ENCODE measurements at places on chromosomes 1 and 21. TPM values are rescaled to one million over a fixed set of nuclear protein-coding genes. Genes with fewer than 3 reads are reported as not detected.
A peak's percentile ranks its signal among the peaks of the same experiment; 100 is the strongest.

IGSF3 gene
- total RNA-seq, result 42.2 TPM

AADACL3 gene
- not detected for total RNA-seq

- DNase-seq, result no peak
- H3K4me3 ChIP-seq, result peak overlapping the region; percentile 88
- H3K36me3 ChIP-seq, result peaks cover 43% of the 10 kb centered on the region
- H3K4me1 ChIP-seq, result peaks cover 64% of the 10 kb centered on the region
- H3K27ac ChIP-seq, result peak overlapping the region; percentile 72
- no peaks in the 10 kb centered on the region for H3K27me3 ChIP-seq
Measured at GRCh38 chr1:203308923-203309331, 3.6 kb downstream of the BTG2 start.

GRCh38 chr1:5099558-5099957 lies 445.1 kb downstream of the AJAP1 start:
- no peaks in the 10 kb centered on the region for H3K36me3 ChIP-seq
- no peak overlapping the region for H3K4me3 ChIP-seq
- H3K27me3 ChIP-seq, result no peaks in the 10 kb centered on the region
- no peak for DNase-seq

ETS2 gene
- 73.2 TPM for total RNA-seq

- no peak overlapping the region for H3K4me3 ChIP-seq
- H3K4me1 ChIP-seq, result peaks cover 8% of the 10 kb centered on the region
Measured at GRCh38 chr1:39301606-39302005, 97.1 kb downstream of the MACF1 start.

LAMC2 gene
- 9.4 TPM for total RNA-seq

GRCh38 chr1:67785847-67786753 lies 47.2 kb downstream of the GNG12 start:
- H3K36me3 ChIP-seq, result no peaks in the 10 kb centered on the region
- DNase-seq, result no peak
- H3K4me3 ChIP-seq, result no peak overlapping the region
- H3K27ac ChIP-seq, result peak overlapping the region; percentile 10
- H3K27me3 ChIP-seq, result no peaks in the 10 kb centered on the region
- H3K4me1 ChIP-seq, result peaks cover 55% of the 10 kb centered on the region
